ENCODE measurements at places on chromosomes 13 and 19.

DNA sequence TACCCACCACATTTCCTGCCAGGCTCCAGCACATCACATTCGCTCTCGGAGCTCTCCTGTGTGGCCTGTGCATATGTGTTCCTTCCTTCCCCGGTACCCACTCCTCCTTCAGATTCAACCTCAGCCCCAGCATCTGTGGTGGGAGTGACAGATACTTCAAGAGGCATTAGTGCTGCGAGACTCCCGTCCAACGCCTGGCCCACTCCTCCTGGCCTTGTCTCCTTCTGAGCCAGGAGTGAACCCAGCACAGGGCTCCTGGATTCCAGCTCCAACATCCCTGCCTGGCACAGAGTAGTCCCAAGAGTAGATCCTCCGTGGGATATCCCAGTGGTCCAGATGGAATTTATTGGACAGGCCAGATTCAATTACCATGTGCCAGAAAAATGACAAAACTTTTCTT, 55.9 kb downstream of the SACS start:
- DNase-seq: no peak

DNA sequence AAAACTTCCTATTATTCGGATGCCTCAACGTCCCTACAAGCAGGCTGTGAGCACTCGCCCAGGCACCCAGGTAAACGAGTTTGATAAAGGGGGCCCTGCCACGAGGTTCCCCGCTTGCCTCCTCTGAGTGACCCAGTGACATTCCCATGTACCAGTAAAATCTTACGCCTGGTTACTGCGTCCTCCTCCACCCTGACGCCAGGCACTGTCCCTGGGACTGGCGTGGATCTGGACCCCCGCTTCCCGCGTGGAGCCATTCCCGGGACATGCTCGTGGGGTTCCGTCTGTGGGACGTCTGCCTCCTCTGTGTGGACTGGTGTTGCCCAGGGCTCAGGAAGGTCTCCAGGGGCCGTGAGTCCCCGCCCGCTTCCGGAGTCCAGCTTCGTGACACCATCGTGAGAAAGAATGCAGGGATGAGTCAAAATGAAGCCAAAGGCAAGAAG, 407 bp upstream of the ZNF550 start:
- DNase-seq: peak; percentile 38

- peak; percentile 38 for DNase-seq
Observed at GRCh38 chr19:17234911-17235299, 8.9 kb downstream of the OCEL1 start.

- DNase-seq: no peak
Observed at GRCh38 chr19:40445780-40446262, 1.7 kb upstream of the SERTAD3 start.

- peak; percentile 40 for DNase-seq
Observed at GRCh38 chr13:94641409-94641941, 39.8 kb downstream of the GPR180 start.

DNA sequence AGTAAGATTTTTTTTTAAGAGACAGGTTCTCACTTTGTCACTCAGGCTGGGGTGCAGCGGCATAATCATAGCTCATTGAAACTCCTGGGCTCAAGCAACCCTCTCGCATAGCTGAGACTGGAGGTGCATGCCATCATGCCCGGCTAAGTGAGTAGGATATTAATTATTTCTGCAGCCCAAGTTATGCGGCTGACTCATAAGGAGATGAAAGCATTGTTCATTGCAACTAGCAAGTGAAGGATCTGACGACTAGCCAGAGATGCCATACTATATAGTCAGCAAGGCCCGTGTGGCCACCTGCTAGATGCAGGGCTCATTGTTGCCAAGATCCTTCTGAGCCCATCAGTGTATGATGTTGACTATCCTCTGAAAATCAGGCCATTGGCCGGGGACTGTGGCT, 45.2 kb downstream of the ABCC4 start:
- DNase-seq: no peak

DNA sequence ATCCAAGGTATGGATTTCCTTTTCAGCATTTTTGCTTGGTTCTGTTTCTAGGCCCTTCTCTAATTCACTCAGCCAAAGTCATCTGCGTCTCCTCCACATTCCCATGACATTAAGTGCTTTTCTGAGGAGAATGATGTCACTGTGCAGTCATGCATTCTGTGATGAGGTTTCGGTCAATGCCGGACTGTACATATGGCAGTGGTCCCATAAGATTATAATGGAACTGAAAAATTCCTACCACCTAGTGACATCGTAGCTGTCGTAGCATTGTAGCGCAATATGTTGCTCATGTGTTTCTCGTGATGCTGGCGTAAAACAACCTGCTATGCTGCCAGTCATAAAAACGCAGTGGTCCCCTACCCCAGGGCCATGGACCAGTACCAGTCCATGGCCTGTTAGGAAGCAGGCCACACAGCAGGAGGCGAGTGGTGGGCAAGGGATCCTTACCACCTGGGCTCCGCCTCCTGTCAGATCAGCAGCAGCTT, 63.4 kb upstream of the TNFRSF19 start:
- DNase-seq: peak; percentile 41
